ENCODE measurements at places on chromosomes 7 and 10.

DNA sequence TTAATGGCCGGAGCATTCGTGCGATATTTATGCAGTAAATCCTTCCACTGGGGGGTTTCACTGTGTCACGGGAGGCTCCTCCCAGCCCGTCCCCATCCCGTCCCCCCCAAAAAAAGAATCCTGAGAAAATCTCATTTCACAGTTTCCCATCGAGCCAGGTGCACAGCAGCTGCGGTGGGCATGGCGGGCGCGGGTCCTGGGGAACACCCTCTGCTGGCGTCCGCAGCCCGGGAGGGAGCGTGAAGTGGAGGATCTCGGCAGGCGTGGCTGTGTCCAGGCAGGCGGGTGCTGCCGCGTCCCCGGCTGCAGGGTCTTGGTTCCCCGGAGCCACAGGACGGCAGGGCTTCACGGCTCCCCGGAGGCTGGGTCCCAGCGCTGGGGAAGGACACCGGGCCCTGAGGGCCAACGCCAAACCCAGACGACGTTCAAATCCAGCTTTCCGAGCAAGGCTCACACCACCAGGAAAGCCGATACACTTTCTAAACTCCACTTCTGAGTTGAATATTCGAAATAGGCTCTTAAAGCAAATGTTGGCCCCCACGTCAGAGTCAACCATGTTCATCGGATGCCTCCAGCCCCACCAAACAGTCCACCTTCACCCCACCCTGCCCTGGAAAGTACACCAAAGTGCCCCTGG, 55.7 kb downstream of the PDGFA start:
- DNase-seq = no peak

DNA sequence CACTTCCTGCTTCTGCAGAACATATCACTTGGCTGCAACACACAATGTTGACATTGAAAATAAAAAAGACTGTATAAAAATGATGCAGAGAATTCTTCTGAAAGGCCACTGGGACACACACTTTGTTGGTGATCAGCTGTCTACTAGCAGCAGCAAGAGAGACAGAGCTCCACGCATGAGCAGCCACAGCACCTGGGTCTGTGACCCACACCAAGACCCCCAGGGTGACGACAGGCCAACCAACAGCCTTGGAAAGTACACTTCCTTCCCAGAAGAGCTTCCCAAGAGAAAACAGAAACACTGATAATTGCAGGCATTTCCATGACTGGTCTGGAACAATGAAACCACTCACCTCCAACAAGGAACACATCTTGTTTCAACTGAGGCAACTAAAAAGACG, 239.0 kb downstream of the DIP2C start:
- DNase-seq = no peak

DNA sequence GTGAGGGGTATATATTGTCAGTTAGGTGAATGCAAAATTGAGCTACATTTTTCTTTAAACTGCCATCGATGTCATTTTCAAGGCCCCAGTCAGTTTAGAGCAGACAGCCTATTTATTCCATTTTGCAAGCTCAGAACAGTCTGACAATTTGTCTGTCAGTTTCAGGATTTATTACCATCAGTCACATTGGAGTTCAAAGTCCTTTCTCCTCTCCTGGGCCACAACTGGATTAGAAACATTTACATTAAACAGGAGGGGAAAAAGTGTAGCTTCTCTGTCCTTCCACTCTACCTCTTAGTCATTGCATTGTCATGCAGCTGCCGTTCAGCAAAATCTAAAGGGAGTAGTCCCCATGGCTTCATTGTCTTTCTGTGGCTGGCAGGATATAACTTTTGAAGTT, 3.5 kb upstream of the GHITM start:
- no peak for DNase-seq

DNA sequence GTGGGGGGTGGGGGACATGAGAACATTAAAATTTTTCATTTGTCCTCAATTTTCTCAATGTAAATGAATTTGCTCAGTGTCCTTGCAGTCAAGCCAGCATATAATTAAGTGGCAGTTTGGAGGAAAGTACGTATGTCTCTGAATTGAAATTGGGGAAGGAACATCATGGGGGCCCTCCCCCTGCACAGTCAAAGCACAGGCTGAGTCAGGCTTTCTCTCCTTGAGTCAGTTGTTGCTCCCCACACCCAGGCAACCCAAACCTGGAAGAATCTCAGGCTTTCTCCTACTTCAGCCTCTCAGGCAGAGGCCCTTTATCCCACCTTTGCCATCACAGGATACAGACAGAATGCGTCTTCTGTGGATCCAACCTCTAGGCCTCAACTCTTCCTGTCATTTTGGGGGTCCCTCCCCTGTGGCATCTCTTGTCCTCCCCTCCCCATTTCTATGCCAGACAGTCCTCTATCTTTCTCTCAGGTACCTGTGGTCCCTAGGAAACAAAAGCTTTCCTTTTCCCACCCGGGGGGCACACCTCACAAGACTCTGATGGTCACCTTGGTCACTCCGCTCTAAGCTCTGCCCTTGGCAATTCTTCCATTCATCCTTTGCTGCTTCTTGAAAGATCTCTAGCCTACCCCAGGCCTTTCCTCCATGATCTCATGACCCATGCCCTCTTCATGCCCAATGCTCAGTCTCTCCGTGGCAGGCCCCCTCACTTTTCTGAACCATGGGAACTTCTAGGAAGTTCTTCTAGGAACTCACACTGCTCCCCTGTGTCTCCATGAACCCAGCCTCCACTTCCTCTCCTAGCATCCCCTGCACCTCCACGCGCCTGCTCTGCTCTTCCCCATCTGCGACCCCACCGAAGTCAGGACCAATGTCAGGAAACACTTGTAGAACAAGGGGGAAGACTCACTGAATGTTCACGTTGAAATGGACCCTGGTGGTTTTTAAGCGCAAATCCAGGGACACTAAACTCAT, 40.4 kb downstream of the CREB3L2 start:
- no peak for DNase-seq

- DNase-seq = no peak
These were observed 292.9 kb upstream of the PITRM1 start for GRCh38 chr10:3465406-3465891.
